ENCODE measurements at places on chromosomes 16 and 17. TPM values are rescaled to one million over a fixed set of nuclear protein-coding genes. Genes with fewer than 3 reads are reported as not detected.

DNA sequence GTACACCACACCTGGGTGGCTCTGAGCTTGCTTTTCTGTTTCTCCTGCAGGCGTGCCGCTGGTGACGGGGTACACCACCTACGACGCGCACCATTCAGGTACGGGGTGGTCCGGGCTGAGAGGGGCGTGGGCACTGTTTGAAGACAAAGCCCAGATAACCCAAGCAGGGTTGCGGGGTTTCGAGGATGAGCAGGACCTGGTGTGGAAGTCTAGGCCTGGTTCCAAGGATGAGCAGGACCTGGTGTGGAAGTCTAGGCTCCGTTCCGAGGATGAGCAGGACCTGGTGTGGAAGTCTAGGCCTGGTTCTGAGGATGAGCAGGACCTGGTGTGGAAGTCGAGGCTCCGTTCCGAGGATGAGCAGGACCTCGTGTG lies 15.4 kb downstream of the IRF8 start:
- H3K4me3 ChIP-seq: no peak overlapping the region
- no peak overlapping the region for H3K27ac ChIP-seq
- peaks cover 5% of the 10 kb centered on the region for H3K36me3 ChIP-seq
- H3K27me3 ChIP-seq: no peaks in the 10 kb centered on the region
- DNase-seq: no peak

DNA sequence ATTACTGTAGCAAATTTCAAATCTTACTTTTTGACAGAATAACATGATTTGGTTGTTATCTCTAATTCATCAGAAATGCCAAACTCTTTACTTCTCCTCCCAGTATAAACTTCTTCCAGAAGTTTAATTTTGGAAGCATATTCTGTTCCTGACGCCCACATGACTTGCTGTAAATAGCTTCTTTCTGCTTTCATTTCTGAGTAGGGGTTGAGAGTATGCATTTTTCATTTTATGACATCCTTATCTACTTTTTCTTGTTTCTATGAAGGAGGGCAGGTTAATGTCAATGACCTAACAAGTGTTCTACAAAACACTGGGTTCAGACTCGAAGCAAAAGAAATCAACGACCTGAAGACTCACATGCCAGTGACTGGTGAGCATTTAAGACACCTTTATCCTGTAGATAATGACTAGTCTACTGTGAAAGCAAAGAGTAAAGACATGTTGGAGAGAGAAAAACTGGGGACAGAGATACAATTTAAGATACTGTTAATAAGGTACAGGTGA lies 36.5 kb upstream of the EFCAB3 start:
- H3K27me3 ChIP-seq: peaks cover 49% of the 10 kb centered on the region
- no peak overlapping the region for H3K27ac ChIP-seq
- H3K36me3 ChIP-seq: no peaks in the 10 kb centered on the region

The TNFSF13 gene
- 2.9 TPM for total RNA-seq

DNA sequence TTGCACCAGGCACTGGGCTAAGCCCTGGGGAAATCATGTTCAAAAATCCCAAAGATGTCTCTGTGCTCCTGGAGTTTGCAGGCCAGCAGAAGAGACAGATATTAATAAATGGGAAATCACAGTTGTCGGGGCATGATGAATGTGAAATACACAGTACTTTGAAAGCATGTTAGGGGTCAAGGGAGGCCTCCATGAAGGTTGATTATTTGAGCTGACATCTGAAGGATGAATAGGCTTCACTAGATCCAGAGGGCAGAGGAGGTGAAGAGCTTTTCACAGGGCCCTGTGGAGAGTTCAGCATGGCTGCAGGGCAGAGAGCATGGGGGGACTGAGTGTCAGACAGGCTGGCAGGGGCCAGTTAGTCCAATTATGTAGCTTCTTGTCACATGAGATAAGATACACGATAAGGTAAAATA lies 2.6 kb downstream of the ANKRD40CL start:
- H3K4me1 ChIP-seq: peaks cover 40% of the 10 kb centered on the region
- H3K4me3 ChIP-seq: no peak overlapping the region
- DNase-seq: no peak
- H3K27ac ChIP-seq: no peak overlapping the region
- no peaks in the 10 kb centered on the region for H3K36me3 ChIP-seq

- no peaks in the 10 kb centered on the region for H3K27me3 ChIP-seq
- DNase-seq: no peak
- no peaks in the 10 kb centered on the region for H3K4me1 ChIP-seq
- no peak overlapping the region for H3K27ac ChIP-seq
- no peak overlapping the region for H3K4me3 ChIP-seq
- H3K36me3 ChIP-seq: no peaks in the 10 kb centered on the region
Measured at GRCh38 chr17:67058036-67058435, 13.7 kb downstream of the CACNG1 start.

- H3K27me3 ChIP-seq: peaks cover 12% of the 10 kb centered on the region
- no peak for DNase-seq
- no peak overlapping the region for H3K4me3 ChIP-seq
- no peaks in the 10 kb centered on the region for H3K36me3 ChIP-seq
- H3K27ac ChIP-seq: no peak overlapping the region
Measured at GRCh38 chr17:56136301-56136700, 17.0 kb upstream of the ANKFN1 start.

GRCh38 chr17:38324141-38324697 lies 19.5 kb downstream of the GPR179 start:
- H3K4me3 ChIP-seq: no peak overlapping the region
- no peaks in the 10 kb centered on the region for H3K27me3 ChIP-seq
- H3K36me3 ChIP-seq: peaks cover 3% of the 10 kb centered on the region

GRCh38 chr16:4442371-4442770 lies 16.7 kb downstream of the DNAJA3 start:
- H3K27me3 ChIP-seq: no peaks in the 10 kb centered on the region
- no peaks in the 10 kb centered on the region for H3K4me1 ChIP-seq
- H3K27ac ChIP-seq: no peak overlapping the region
- no peak overlapping the region for H3K4me3 ChIP-seq
- peaks cover 94% of the 10 kb centered on the region for H3K36me3 ChIP-seq

DNA sequence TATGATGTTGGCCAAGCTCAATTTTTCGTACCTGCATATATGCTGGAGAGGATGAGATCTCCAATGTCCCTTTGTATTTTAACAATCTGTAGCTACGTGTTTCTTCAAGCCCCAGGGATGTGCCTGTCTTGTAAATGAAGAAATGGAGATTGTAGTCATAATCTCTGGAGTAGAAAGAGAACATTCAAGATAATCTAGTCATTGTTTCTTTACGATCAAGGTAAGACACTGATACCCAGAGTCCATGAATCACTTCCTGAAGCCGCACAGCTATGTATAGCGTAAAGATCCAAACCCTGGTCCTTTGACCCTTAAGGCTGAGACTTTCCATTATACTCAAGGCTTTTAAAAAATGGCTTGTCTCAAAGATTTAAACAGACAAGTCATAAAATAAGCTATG lies 205.5 kb downstream of the HS3ST3B1 start:
- DNase-seq: no peak
- H3K27me3 ChIP-seq: no peaks in the 10 kb centered on the region
- H3K4me1 ChIP-seq: no peaks in the 10 kb centered on the region

DNA sequence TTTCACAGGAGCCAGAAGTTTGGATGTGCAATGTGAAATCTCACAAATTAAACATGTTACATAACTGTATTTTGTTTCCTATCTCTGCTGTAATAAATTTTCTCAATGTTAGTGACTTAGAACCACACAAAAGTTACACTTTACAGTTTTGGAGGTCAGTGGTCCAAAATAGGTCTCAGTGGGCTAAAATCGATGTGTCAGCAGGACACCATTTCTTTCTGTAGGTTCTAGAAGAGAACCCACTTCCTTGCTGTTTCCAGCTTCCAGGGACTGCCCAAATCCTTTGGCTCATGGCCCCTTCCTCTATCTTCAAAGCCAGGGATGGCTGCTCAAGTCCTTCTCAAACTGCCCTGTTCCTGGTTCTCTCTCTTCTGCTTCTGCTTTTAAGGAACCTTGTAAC lies 252.7 kb downstream of the WWOX start:
- H3K27ac ChIP-seq: no peak overlapping the region
- DNase-seq: no peak
- no peak overlapping the region for H3K4me3 ChIP-seq

The EMC8 gene
- 38.7 TPM for total RNA-seq

The ARHGAP27 gene
- 101 TPM for total RNA-seq

The LDHD gene
- not detected for total RNA-seq

DNA sequence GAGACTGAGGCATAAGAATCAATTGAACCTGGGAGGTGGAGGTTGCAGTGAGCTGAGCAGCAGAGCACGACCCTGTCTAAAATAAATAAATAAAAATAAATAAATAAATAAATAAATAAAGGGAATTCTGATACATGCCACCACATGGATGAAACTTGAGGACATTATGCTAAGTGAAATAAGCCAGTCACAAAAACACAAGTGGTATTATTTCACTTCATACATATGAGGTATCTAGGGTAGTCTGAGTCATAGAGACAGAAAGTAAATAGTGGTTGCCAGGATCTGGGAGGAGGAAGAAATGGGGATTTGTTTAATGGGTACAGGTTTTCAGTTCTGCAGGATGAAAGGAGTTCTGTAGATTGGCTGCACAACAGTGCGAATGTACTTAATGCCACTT lies 16.3 kb downstream of the PIPOX start:
- H3K27me3 ChIP-seq: peaks cover 3% of the 10 kb centered on the region
- H3K4me3 ChIP-seq: no peak overlapping the region
- H3K4me1 ChIP-seq: no peaks in the 10 kb centered on the region
- H3K36me3 ChIP-seq: no peaks in the 10 kb centered on the region
